ENCODE measurements at places on chromosomes 7 and 10.

GRCh38 chr7:106774768-106775551 lies 90.1 kb upstream of the PIK3CG start:
- DNase-seq = no peak

DNA sequence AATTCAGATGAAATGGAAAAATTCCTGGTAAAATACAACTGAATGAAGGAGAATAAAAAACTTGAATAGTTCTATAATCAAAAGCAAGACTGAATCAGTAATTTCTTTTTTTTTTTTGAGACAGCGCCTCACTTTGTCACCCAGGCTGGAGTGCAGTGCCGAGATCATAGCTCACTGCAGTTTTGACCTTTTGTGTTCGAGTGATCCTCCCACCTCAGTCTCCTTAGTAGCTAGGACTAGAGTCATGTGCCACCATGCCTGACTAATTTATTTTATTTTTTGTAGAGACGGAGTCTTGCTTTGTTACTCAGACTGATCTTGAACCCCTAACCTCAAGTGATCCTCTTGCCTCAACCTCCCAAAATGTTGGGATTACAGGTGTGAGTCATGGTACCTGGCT lies 26.1 kb downstream of the SYPL1 start:
- DNase-seq = no peak

- DNase-seq = no peak
Observed at GRCh38 chr7:90968871-90969270, 295.4 kb upstream of the FZD1 start.

- no peak for DNase-seq
Observed at GRCh38 chr10:29865700-29866355, 193.6 kb downstream of the JCAD start.

- DNase-seq = no peak
Observed at GRCh38 chr10:133343558-133343957, 3.6 kb upstream of the PRAP1 start.

- no peak for DNase-seq
Observed at GRCh38 chr10:61188691-61189090, 244.7 kb upstream of the RHOBTB1 start.

DNA sequence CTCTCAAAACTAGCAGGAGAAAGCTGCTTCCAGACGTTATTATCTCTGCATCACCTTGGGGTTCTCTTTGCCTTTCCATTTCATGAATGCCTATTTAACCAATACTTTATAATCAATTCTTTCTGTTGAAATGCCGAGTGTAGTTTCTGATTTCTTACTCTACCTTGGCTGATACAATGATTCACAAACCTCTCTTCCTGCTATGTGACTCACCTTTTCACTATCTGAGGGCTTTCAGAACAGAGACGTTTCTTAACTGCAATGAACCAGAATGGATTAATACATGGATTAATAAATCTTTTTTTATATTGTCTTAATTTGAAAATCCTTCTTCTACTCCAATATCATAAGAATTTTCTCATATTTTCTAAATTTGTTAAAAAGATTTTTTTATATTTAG lies 46.4 kb upstream of the ZNF746 start:
- no peak for DNase-seq

- DNase-seq = no peak
Observed at GRCh38 chr10:1729751-1730150, 7.6 kb downstream of the ADARB2 start.

- DNase-seq = no peak
Observed at GRCh38 chr7:129908181-129908580, 44.6 kb downstream of the UBE2H start.

DNA sequence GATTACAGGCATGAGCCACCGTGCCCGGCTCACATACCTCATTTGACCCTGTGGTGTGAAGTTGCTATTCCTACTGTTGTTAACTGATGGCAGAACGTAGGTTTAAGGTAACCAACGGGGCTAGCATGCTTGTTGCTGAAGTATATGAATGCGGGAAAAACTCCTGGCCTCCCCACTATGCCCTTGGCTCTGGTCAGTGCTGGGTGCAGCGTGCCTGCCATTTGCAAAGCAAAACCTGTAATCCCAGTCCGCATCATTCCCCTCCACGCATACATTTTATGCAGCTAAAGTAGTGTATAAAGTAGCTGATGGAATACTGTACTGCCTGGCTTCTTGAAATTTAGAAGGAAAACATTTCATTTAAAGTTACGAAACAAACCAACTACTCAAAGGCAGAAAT lies 273.3 kb downstream of the SDK1 start:
- no peak for DNase-seq

DNA sequence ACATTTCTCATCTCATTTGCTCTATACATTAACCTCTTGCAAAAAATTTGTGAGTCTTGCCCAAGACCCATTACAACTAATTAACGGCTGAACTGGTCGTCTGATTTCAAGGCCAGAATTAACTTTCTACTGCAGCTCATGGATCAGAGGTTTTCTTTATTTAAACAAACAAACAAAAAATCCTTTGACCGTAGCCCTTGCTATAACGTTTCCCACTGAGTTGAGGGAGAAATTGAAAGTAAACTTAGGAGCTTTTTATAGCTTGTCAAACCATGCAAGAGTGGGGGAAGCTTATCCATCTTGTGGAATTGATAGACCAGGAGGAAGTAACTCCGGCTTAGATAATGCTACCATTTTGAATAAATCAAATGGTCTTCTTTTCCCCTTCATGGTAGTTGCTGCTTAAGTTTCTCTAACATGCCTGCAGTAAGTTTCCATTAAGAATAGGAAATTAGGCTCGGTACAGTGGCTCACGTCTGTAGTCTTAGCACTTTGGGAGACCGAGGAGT lies 3.3 kb downstream of the SRGN start:
- peak; percentile 39 for DNase-seq

DNA sequence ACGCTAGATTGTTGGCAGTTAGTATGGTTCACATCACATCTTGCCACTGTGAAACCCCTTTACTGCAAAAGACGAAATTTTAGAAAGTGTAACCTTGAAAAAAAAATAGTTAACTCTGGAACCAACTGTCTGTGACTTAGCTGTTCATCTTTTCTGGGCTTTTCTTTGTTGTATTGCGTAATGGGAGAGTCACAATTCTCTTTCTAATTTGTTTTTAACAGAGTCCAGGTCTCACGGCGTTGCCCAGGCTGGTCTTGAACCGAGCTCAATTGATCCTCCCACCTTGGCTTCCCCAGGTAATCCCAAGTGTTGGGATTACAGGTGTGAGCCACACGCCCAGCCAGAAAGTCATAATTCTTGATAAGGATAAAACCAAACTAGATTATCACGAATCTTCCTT lies 14.5 kb downstream of the UBE3C start:
- peak; percentile 29 for DNase-seq

DNA sequence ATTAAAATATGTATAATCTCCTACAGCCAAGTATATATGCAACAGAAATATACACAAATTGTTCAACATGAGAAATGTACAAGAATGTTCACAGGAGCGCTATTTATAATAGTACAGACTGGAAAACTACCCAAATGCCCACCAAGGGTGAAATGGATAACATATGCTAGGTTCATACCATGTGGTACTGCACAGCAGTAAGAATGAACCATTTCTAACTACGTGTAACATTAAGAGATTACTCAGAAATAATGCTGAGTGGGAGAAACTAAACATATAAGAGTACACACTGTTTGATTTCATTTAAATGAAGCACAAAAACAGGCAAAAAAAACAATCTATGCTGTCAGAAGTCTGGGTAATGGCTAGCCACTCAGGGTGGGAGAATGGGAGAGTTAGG lies 45.8 kb downstream of the RNLS start:
- no peak for DNase-seq

GRCh38 chr10:93921338-93921737 lies 27.6 kb downstream of the SLC35G1 start:
- DNase-seq = no peak

DNA sequence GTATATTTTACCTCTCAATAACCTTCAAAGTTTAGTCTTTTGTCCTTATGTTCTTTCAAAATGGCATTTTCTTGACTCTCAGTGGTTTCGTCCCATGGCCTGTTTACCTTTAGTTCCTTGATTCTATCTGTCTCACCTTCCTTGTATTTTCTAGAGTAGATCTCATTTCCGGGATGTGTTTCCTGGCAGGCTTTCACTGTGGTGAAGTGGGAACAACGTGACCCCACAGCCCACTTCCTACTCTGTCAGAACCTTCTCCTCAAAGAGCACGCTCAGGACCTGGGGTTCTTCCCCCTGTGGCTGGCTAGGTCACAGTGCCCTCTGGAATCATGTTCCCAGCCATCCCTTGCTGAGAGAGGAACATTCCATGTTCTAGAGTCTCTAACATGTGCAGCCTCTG lies 129.9 kb upstream of the ZNF32 start:
- DNase-seq = no peak

DNA sequence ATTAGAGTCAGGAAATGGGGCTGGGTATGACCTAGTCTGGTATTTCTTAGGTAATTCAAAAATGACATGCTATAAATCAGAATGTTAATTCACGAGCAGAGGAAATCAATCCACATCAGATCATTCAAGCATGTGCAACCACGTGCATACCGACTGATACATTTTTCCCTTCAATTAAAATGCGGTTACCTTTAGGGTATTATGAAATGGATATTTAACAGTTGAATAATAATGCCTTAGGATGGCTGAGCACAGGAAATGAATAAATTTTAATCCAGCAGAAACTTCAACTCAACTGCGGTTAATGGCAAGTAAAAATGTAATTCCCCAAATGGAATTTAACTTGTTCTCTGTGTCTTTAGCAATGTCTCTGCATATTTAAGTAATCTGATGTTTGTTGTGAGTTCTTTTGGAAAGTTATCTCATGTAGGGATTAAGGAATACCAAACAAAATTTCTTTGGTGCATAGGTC lies 9.2 kb downstream of the CPA2 start:
- DNase-seq = peak; percentile 46

GRCh38 chr10:68402276-68402675 lies 4.8 kb downstream of the RUFY2 start:
- DNase-seq = no peak

DNA sequence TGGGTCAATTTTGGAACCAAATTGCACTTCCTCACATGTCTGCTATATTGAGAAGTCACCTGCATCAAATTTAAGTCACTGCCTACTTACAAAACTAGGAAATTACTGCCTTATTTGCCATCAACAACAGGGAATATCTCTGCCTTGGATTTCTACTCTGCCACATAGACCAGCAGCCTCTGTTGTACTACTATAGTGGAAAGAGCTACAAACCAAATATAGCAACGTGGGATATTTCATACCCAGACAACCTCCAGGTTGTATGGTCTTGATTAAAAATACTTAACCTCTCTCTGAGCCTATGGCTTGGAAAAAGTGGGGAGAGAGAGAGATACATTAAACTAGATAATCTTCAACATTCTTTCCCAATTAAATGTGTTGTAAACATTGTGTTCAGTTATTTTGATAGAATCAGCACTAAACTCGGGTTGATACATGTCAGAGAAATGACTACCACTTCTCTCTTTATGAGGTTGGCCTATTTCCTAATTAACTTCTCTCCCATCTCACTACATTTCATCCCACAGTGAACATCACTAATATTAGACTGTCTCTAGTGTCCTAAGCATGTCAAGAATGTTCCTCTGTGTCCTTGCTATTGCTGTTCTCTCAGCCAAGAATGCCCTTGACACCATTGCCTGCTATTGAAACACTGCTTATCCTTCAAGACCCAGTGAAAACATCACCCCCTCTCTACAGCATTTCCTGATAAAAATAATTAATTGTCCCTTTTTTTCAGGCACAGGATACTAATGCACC lies 421.2 kb downstream of the IPMK start:
- no peak for DNase-seq

GRCh38 chr10:106504536-106504935 lies 660.0 kb downstream of the SORCS1 start:
- DNase-seq = peak; percentile 67

- no peak for DNase-seq
Observed at GRCh38 chr10:21273400-21273968, 252.0 kb downstream of the SKIDA1 start.

GRCh38 chr10:98320486-98321185 lies 52.6 kb upstream of the LOXL4 start:
- DNase-seq = no peak

- DNase-seq = no peak
Observed at GRCh38 chr7:14321947-14322346, 332.5 kb upstream of the ETV1 start.
